ENCODE measurements at places on chromosomes 1 and 21.

DNA sequence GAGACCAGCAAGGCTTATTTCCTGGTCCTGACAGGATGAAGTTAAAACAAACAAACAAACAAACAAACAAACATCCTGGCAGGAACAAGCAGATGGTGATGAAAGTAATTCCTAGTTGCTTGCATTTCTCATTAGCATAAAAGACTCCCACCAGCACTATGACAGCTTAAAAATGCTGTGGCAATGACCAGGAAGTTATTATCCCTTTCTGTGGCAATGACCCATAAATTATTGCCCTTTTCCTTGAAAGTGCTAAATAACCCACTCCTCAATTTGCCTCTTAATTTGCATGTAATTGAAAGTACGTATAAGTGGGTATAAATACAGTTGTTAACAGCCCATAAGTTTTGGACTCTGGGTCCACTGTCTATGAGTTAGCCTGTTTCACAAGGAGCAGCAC lies 727.6 kb upstream of the NEGR1 start:
- no peak for DNase-seq

DNA sequence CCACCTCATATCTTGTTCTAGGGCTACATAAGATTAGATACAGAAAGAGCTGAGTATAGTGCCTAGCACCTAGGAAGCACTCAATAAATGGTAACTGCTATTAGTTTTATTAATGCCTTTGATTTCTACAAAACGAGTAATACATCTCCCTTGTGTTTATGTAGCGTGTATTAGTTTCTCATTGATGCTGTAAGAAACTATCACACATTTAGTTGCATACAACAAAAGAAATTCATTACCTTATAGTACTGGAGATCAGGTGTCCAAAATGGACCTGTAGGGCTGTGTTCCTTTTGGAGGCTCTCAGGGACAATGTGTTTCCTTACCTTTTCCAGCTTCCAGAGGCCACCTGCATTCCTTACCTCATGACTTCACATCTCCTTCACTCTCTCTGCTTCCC lies 961 bp upstream of the ERO1B start:
- no peak for DNase-seq

GRCh38 chr1:84162295-84162694 lies 18.2 kb downstream of the PRKACB start:
- DNase-seq, result no peak

DNA sequence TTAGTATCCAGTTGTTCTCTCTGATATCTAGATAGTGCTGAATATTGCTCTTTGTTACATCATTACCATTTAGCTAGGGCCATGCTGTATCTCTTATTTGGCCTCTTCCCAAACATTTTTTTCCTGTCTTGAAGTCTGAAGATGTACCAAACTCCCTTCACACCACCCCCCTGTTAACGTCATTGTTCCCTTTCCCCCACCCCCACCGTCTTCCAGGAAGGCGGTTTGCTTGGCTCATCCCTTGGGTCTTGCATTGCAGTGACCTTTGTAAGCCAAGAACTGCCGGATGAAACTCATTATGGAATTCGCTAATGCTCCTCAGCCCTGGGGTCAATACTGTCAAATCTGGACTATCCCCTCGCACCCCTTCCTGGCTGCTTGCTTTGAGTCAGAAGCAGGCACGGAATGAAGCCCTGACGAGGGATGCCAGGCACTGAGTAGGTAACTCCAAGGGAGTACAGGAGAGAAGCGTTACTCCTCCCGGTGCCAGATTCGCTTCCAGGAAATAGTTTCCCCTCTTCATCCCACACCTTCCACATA lies 283.1 kb downstream of the TM2D1 start:
- no peak for DNase-seq

GRCh38 chr21:41879190-41879998 lies at the start of gene PRDM15:
Gene PRDM15, minus strand, starts transcription at chr21:41879344. Its CDS starts 18,981 bp downstream, at chr21:41860363.
- peak; percentile 82 for DNase-seq

- no peak for DNase-seq
These were observed 617.3 kb downstream of the MATN1 start for GRCh38 chr1:30106125-30106524.

- DNase-seq, result no peak
These were observed 10.6 kb downstream of the CEP170 start for GRCh38 chr1:243244432-243244841.

DNA sequence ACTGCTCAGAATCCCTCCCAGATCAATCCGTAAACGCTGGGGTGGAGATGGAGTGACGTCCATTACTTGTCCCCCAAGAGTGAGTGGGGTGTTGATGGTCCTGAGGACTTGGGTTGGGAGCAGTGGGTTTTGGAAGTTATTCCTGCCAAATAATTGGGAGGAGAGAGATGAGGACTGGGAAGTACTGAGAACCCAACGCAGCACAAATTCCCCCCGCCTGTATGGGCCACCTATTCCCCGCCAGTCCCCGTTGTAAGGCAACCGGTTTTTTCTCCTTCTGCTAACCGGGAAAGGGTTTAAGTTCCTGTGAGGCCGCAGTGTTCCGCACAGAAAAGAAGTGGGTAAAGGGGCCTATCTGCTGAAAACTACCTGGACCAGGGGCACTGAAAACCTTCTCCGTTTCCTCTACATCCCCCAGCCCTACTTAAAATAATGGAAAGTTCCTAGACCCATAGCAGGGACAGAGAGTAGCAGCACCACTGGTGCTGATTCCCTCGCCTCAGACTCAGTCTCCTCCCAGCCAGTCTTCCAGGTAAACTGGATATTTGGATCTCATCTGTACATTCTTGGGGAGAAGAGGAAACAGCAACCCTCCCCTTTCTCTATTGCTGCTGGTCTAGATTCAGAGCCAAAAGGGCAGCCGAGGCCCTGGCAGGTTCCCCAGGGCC lies 738 bp downstream of the LURAP1 start:
- DNase-seq, result no peak

- no peak for DNase-seq
These were observed 9.8 kb downstream of the PPP2R5A start for GRCh38 chr1:212294983-212295382.

- DNase-seq, result no peak
These were observed 1.0 kb downstream of the KCNK1 start for GRCh38 chr1:233614743-233615521.

GRCh38 chr21:39854572-39854971 lies 12.7 kb upstream of the PCP4 start:
- no peak for DNase-seq

DNA sequence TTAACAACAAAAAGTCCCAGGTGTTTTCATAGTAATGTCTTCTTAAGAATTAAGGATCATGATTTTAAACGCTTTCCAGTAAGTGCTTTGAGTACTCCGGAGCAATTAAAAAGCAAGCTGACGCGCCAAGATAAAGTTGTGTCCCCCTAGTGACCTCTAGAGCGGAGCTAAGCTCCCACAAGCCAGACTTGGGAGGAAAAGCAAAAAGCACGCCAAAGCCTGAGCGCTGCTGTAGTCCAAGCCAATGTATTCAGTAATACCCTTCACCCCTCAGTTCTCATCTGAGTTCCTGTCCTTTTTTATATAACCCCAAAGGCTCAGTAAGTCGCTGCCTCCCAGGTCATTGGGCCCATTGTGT lies 3.5 kb upstream of the SLC44A5 start:
- DNase-seq, result no peak

GRCh38 chr1:97209381-97209957 lies 487.9 kb downstream of the PTBP2 start:
- no peak for DNase-seq

DNA sequence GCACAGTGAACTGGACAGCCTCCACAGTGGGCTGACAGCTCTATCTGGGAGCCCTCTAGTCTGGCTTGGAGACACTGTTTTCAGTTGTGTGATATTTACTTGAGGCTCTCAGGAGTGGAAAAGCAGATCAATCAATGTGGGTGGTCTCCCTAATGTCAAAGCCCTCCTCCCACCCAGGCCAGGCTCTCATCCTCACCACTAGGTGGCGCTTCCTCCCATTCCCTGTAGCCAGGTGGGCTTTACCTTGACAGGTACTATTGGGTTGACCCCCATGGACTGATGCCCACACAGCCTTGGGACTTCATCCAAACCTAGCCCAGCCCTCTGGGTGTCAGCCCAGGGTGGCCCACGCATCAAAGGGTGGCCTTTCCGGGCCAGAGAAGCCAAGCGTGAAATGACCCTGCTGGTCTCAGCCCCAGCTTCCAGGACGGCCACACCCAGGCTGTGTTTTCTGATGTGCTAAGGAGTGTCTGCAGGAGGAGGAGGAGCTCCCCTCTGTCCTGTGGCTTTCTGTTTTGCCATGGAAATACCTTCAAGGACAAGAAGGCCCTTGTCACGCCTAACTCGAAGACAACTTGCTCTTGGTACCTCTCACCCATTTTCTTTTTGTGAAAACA lies 54.0 kb downstream of the CLIC6 start:
- DNase-seq, result no peak

DNA sequence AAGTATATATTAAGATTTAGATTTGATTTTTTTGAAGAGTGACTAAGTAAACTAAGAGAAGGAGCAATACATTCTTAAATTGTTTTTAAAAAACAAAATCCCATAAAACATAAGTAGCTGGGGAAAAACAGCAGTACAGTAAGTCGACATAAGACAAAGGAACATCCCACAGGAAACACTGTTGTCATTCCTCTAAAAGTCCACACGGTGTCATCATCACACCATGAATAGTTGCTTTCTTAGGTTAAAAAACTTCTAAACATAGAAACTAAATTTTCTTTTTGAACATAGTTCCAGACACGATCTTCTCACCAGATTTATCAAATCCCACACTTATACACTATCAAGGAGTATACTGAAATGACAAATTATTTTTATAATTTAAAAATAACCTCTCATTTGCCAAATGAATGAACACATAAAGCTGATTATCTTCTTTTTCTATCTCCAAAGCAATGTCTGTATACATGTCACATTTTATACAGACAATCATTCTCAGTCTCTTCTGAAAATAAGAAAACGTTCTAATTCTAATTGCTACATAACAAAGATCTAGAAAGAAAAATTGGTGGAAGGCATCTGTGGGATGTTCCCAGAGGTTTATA lies 15.8 kb downstream of the ODF2L start:
- DNase-seq, result peak; percentile 38

DNA sequence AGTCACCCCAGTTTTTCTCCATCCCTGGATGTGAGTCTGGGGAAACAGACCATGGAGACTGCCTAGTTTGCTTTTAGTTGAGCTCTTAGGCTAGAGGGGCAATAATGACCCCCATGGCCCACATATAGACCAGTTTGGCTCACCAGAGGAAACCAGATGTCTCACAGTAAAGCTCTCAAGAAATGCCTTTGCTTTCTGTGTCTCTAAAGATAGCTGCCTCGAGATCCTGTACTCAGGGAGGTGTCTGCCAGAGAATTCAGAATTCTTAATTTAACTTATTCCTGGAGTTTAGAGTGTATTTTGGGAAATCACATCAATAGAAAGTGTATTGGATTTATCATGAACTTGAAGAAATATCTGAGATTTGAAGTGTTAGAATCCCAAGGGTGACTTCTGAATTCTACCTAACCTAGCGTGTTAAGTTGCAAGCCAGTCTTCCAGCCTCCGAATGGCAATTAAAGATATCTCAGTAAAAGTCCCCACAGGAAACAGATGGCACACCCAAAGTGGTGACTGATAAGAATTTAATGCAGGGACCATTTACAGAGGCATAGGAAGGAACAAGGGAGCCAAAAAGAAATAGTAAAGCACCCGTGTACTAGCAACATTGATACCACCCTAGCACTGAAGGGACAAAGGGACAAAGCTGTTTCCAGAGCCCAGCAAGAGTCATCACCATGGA lies 37.1 kb downstream of the STYXL2 start:
- DNase-seq, result no peak

- no peak for DNase-seq
These were observed 94.5 kb downstream of the SYT2 start for GRCh38 chr1:202615501-202616354.

DNA sequence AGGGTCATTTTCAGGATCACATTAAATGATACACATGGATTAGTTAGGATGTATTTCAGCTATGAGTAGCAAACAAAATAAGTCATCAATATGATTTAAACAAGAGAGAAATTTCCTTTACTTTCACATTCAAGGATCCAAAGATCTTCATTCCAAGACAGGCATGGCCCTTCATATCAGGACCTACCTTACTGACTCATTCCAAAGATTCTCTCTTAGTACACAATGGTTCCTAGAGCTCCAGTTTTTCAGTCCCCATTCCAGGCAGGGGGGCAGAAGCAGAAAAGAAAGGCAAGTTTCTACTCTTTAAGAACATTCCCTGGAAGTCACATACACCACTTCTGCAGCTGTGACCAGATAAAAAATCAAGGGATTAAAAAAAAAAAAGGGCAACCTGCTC lies 23.7 kb downstream of the RGS2 start:
- DNase-seq, result no peak

- DNase-seq, result no peak
These were observed 2.3 kb upstream of the NRAS start for GRCh38 chr1:114718661-114719423.

GRCh38 chr1:31666263-31666963 lies 21.7 kb upstream of the PEF1 start:
- DNase-seq, result peak; percentile 82

DNA sequence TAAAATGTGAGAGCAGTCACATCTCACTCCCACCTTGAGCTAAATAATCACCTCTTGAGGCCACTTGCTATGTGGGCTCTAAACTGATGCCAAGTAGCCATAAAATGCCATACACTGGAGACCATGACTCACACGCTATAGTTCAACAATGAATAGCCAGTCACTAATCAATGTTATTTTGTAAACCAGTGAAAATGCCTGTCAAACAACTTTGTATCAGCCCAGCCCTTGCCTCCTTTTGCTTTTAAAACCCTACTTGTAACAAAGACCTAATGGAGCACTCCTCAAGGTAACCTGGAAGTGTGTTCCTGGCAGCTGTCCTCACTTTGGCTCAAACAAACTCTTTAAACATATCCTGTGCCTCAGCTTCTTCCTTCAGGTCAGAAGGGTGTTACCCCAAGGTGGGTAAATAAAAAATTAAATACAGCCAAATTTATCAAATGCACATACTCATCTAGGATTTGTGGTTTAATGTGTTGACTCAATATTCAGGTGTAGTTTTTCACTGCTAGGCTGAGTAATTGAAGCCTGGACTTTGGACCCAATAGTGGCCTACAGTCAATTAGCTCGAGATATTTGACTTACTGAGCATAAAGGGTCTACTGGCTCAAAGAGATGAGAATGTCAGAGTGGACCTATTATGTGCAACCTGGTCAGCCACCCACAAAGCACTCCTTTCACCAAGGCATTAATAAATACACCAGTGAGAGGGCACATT lies 154.3 kb downstream of the COQ8A start:
- no peak for DNase-seq

GRCh38 chr1:36126797-36127500 lies 1.9 kb upstream of the COL8A2 start:
- DNase-seq, result no peak

All from NCI-H2171 (cell line).